ENCODE measurements at places on chromosomes 4 and X. TPM values are rescaled to one million over a fixed set of nuclear protein-coding genes. Genes with fewer than 3 reads are reported as not detected.

The ACSL1 gene
- 31.7 TPM for total RNA-seq

DNA sequence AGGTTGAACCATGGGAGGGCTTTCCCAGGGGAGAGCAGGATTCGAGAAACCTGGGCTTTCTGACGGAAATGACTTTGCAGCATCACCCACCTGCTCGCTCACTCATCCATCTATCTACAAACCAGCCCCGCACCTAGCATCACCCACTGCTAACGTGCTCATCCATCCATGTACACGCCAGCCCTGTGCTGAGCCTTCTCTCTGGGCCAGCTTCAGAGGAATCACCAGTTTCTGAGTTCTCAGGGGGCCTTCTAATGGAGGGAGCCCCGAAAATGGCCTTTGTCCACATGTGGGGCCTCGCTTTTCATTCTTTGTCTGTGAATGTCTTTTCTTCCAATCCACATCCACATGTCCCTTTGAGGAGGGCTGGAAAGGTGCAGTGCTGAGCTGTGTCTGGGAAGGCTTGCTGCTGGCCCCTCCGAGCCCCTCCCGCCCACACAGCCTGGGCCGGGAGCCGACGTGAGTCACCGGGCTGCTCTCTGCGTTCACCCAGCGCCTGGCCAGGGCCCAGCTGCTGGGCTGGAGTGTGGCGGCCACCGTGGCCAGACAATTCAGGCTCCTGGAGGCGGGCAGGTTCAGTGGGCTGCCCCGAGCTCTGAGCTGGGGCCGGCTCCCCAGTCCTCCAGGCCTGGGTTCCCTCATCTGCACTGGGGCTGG, 14.7 kb downstream of the SORCS2 start:
- peak overlapping the region; percentile 66 for H3K27ac ChIP-seq
- DNase-seq: peak; percentile 56
- no peak overlapping the region for H3K4me3 ChIP-seq
- peaks cover 6% of the 10 kb centered on the region for H3K27me3 ChIP-seq
- H3K4me1 ChIP-seq: peaks cover 19% of the 10 kb centered on the region

- peaks cover 4% of the 10 kb centered on the region for H3K36me3 ChIP-seq
- H3K4me1 ChIP-seq: no peaks in the 10 kb centered on the region
- H3K4me3 ChIP-seq: no peak overlapping the region
These were observed 11.5 kb downstream of the DCLK2 start for GRCh38 chr4:150089732-150090131.

- H3K27me3 ChIP-seq: no peaks in the 10 kb centered on the region
- peak; percentile 49 for DNase-seq
- H3K4me1 ChIP-seq: no peaks in the 10 kb centered on the region
- H3K36me3 ChIP-seq: no peaks in the 10 kb centered on the region
- H3K4me3 ChIP-seq: no peak overlapping the region
These were observed 41.4 kb downstream of the SRPX2 start for GRCh38 chrX:100685284-100685996.

GRCh38 chr4:24674279-24674678, 89.9 kb upstream of the DHX15 start:
- H3K4me3 ChIP-seq: no peak overlapping the region
- no peak for DNase-seq
- peaks cover 4% of the 10 kb centered on the region for H3K27me3 ChIP-seq
- no peak overlapping the region for H3K27ac ChIP-seq
- no peaks in the 10 kb centered on the region for H3K4me1 ChIP-seq

GRCh38 chr4:42197341-42197740, 44.9 kb upstream of the BEND4 start:
- no peak for DNase-seq
- H3K36me3 ChIP-seq: no peaks in the 10 kb centered on the region

GRCh38 chr4:182554736-182555135, 311.5 kb downstream of the TENM3 start:
- H3K27me3 ChIP-seq: peaks cover 2% of the 10 kb centered on the region
- H3K4me3 ChIP-seq: no peak overlapping the region
- peak overlapping the region; percentile 67 for H3K27ac ChIP-seq
- H3K4me1 ChIP-seq: peaks cover 48% of the 10 kb centered on the region

- H3K27ac ChIP-seq: no peak overlapping the region
- no peak for DNase-seq
- H3K36me3 ChIP-seq: no peaks in the 10 kb centered on the region
- peaks cover 22% of the 10 kb centered on the region for H3K4me1 ChIP-seq
- H3K4me3 ChIP-seq: no peak overlapping the region
These were observed 8.7 kb downstream of the GAB1 start for GRCh38 chr4:143345356-143345755.

- H3K4me1 ChIP-seq: no peaks in the 10 kb centered on the region
- no peak overlapping the region for H3K27ac ChIP-seq
- DNase-seq: no peak
- H3K4me3 ChIP-seq: no peak overlapping the region
- no peaks in the 10 kb centered on the region for H3K36me3 ChIP-seq
These were observed 14.7 kb downstream of the WDR44 start for GRCh38 chrX:118360429-118361125.
